ENCODE measurements at places on chromosomes 2 and 18.
A peak's percentile ranks its signal among the peaks of the same experiment; 100 is the strongest.

- DNase-seq = no peak
These were observed 1.6 kb downstream of the MTCL1 start for GRCh38 chr18:8706791-8707555.

- DNase-seq = no peak
These were observed 1.4 kb upstream of the UBXN4 start for GRCh38 chr2:135740206-135740605.

- no peak for DNase-seq
These were observed 31.4 kb downstream of the MYL12B start for GRCh38 chr18:3293196-3293951.

GRCh38 chr2:5183031-5183430, 509.2 kb upstream of the SOX11 start:
- DNase-seq = no peak

GRCh38 chr2:13121096-13121495, 404.4 kb downstream of the TRIB2 start:
- peak; percentile 61 for DNase-seq

DNA sequence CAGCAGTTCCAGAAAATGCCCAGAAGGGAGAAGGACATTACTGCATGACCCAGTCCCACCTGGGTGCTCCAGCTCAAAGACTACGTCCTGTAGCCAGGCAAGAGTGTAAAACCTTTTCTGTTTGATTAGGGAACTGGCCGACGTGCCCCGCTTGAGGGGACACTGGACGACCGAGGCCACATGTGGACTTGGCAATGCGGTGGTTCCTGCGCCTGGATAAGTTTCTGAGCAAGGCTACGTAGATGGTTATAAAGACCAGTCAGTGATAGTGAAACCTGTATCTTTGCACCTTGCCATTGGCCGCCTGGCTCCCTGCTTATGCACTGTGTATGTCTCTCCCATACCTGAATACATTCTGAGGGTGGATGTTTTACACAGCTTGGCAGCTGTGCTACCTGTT, 567.0 kb upstream of the CRIM1 start:
- DNase-seq = no peak

- no peak for DNase-seq
These were observed 899 bp upstream of the PELI1 start for GRCh38 chr2:64145119-64145518.

DNA sequence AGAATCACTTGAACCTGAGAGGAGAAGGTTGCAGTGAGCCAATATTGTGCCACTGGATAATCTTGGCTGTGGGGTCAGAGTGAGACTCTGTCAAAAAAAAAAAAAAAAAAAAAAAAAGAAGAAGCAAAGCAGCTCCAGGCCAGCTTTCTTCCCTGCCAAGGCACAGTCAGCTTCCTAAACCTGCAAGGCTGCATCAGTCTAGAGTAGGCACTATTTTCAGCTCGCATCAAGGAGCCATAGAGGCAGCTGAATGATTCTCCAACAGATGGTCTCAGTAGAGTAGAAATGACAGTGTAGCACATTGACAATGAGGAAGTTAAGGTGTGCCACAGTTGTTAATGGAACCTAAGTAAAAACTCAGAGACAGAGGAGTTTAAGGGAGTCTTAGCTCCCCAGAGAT, 35.6 kb downstream of the BMP10 start:
- DNase-seq = no peak

GRCh38 chr2:43524177-43524965, 71.5 kb downstream of the THADA start:
- DNase-seq = no peak

DNA sequence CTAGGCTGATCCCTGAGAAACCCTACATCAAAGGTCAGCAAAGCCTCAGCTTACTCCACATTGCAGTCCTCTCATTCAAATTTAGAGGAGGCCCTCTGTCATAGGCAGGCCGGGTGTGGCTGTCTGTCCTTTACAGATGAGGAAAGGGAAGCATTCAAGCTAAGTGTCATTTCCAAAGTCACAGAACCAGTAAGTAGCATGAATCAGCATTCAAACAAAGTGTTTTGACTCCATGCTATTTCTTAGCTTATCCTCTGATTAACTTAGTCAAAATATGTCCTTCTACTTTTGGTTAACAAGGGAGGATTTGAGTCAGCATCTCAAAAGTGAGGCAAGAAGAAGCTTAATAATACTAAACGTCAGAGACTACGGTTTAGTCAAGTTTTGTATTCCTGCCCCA, 409.0 kb upstream of the POU3F3 start:
- DNase-seq = no peak
